Naive thymus-derived CD8-positive, alpha-beta T cell (primary cell): ENCODE measurements at places on chromosomes 4 and X. TPM values are rescaled to one million over a fixed set of nuclear protein-coding genes. Genes with fewer than 3 reads are reported as not detected.

Gene NRK
- total RNA-seq, result not detected

- no peaks in the 10 kb centered on the region for H3K4me1 ChIP-seq
- H3K27me3 ChIP-seq, result no peaks in the 10 kb centered on the region
- no peaks in the 10 kb centered on the region for H3K36me3 ChIP-seq
- DNase-seq, result no peak
Measured at GRCh38 chr4:156662921-156663320, 308.7 kb downstream of the PDGFC start.

- H3K27me3 ChIP-seq, result peaks cover 28% of the 10 kb centered on the region
- no peak for DNase-seq
- H3K36me3 ChIP-seq, result no peaks in the 10 kb centered on the region
- no peak overlapping the region for H3K27ac ChIP-seq
Measured at GRCh38 chr4:154329268-154329868, 162.2 kb downstream of the DCHS2 start.

DNA sequence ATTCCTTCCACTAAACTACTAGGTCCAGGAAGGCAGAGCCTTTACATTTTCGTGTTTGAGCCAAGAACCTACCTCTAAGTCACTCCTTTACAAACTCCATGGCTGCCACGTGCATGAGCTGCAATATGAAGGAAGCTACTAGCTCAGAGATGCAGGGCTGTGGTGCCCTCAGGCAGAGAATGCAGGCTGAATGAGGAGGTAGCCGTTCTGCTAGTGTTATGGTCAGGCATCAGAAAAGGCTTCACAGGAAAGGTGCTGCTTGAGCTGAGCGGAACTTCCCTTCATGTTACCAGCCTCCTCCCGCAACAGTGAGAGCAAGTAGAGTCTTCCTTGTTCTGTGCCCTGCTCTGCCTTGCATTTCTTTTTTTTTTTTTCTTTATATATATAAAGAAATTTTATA lies 148.3 kb upstream of the PACRGL start:
- no peaks in the 10 kb centered on the region for H3K27me3 ChIP-seq
- H3K4me1 ChIP-seq, result no peaks in the 10 kb centered on the region
- DNase-seq, result no peak
- no peak overlapping the region for H3K27ac ChIP-seq
- no peaks in the 10 kb centered on the region for H3K36me3 ChIP-seq

Gene JCHAIN
- total RNA-seq, result 4.7 TPM

Gene SGCB
- total RNA-seq, result 7.3 TPM

Gene TNMD
- not detected for total RNA-seq

DNA sequence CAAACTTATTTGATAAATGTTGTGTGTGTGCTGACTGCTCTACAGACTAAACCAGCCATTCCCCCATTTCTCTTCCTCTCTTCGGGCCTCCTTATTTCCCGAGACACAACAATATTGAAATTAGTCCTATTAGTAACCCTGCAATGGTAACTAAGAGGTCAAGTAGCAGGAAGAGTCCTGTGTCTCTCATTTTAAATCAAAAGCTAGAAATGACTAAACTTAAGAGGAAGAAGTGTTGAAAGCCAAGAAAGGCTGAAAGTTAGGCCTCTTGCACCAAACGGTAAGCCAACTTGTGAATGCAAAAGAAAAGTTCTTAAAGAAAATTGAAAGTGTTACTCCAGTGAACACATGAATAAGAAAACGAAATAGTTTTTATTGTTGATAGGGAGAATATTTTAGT lies 357.8 kb upstream of the SLC7A11 start:
- no peak overlapping the region for H3K4me3 ChIP-seq
- no peak for DNase-seq
- H3K27me3 ChIP-seq, result no peaks in the 10 kb centered on the region
- H3K27ac ChIP-seq, result no peak overlapping the region
- H3K4me1 ChIP-seq, result no peaks in the 10 kb centered on the region
- no peaks in the 10 kb centered on the region for H3K36me3 ChIP-seq

DNA sequence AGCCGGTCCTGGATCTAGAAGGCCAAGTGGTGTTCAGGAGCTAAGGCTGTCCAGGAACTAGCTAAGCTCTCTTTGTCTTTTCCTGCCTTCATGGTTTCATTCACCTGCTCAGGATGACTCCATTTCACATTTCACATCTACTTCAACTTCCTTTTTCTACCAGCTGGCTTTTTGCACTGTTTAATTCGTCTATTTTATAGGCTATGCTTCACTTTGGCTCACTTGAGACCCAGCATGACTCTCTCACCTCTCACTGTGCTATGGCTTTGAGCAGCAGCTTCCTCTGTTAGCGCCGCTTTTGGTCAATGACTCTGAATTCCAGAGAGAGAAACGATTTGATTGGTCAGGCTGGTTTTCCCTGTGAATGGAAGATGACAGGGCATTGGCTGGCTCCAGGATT lies 213.5 kb upstream of the CLNK start:
- H3K27me3 ChIP-seq, result peaks cover 5% of the 10 kb centered on the region
- H3K4me3 ChIP-seq, result no peak overlapping the region
- no peak for DNase-seq
- peaks cover 5% of the 10 kb centered on the region for H3K4me1 ChIP-seq

Gene CCDC120
- total RNA-seq, result 12.9 TPM
